ENCODE measurements at places on chromosomes 7 and 10.

- H3K4me1 ChIP-seq, result no peaks in the 10 kb centered on the region
- no peak overlapping the region for H3K27ac ChIP-seq
- H3K36me3 ChIP-seq, result no peaks in the 10 kb centered on the region
- no peak overlapping the region for H3K4me3 ChIP-seq
- H3K27me3 ChIP-seq, result no peaks in the 10 kb centered on the region
Measured at GRCh38 chr10:88322324-88323063, 260.6 kb downstream of the RNLS start.

DNA sequence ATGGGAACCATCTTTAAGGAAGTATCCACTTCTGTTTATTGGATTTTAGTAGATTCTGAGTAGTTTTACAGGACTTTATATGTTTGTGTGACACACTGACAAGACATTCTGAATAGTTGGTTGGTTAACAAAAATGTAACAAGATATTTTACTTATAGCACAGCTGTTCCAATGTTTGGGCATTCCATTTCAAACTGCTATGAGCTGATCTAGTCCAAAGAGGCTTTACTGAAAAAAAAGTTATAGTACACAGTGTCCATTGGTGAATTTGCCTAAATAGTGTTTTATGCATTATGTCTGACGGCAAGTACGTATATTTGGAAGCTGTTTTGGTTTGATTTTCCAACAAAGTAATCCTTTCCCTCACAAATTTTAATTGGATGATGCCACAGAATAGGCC is 99.1 kb downstream of the SAMD9 start:
- DNase-seq, result no peak
- no peak overlapping the region for H3K27ac ChIP-seq
- no peaks in the 10 kb centered on the region for H3K27me3 ChIP-seq
- H3K36me3 ChIP-seq, result no peaks in the 10 kb centered on the region
- H3K4me3 ChIP-seq, result no peak overlapping the region

- no peak overlapping the region for H3K4me3 ChIP-seq
- no peak overlapping the region for H3K27ac ChIP-seq
- no peak for DNase-seq
Measured at GRCh38 chr7:91342346-91342745, 78.1 kb downstream of the FZD1 start.

- H3K36me3 ChIP-seq, result no peaks in the 10 kb centered on the region
- no peak for DNase-seq
- H3K4me1 ChIP-seq, result peaks cover 15% of the 10 kb centered on the region
Measured at GRCh38 chr7:16419859-16420258, 1.5 kb downstream of the CRPPA start.

- no peaks in the 10 kb centered on the region for H3K4me1 ChIP-seq
- no peak for DNase-seq
- no peaks in the 10 kb centered on the region for H3K27me3 ChIP-seq
- H3K27ac ChIP-seq, result no peak overlapping the region
- no peak overlapping the region for H3K4me3 ChIP-seq
Measured at GRCh38 chr7:50695026-50695425, 87.7 kb downstream of the GRB10 start.

- no peak overlapping the region for H3K4me3 ChIP-seq
- no peak for DNase-seq
- H3K27me3 ChIP-seq, result no peaks in the 10 kb centered on the region
- H3K27ac ChIP-seq, result no peak overlapping the region
Measured at GRCh38 chr7:118087126-118087525, 96.8 kb upstream of the LSM8 start.

DNA sequence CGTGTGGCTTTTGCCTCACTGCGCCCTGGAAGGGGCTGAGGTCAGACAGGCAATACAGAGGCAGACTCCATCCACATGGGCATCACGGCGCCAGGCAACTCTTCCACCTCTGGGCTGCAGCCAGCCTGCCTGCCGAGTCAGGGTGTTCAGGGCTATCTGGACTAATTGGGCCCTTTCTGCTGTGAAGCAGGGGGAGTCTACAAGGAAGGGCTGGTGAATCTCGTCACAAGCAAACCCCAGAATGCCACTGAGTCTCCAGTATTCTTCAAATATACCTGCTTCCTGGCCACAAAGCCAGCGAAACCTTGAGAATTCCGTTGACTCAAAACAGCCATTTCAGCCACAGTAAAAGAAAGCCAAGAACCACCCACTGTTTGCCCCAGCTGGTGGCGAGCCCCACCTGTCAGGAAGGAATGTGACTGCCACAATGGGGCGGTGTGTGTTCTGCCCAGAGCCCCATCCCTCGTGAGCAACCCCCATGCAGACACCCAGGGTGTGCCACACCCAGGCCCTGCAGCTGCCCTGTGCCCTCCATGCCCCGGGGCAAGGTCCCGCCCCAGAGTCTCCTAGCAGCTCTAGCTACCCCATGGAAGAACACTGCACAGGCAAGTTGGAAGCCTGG is 117.3 kb downstream of the FAM53B start:
- no peaks in the 10 kb centered on the region for H3K27me3 ChIP-seq
- peak; percentile 49 for DNase-seq

DNA sequence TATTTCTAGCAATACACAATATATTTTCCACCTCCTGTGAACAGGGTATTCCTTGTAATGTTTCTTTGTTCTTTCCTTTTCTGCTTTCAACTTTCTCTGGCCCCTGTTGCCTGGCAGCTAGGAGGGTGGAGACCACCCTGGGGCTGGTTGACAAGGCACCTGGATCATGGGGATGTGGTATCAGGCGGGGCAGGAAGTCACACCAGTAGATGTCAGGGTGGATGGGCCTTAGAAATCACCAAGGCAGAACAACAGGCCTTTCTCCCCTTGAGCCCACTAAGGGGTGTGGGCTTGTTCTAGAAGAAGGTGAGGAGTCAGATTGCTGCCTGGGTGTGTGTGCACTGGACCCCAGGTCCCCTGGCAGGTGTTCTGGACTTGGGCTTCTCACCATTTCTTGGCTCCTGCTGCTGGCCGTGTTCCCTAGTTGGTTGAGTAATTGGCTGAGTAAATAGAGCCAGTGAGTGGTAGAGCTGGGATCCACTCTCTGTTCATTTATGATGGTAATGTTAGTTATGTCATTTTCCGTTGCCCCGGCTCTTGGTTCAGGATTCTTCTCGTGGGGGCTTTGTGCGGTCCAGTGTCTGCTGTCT is 24.9 kb downstream of the ZNF783 start:
- no peak overlapping the region for H3K27ac ChIP-seq
- no peaks in the 10 kb centered on the region for H3K27me3 ChIP-seq
- no peaks in the 10 kb centered on the region for H3K36me3 ChIP-seq
- no peak overlapping the region for H3K4me3 ChIP-seq

GRCh38 chr7:82633592-82633991 is 190.0 kb upstream of the CACNA2D1 start:
- no peaks in the 10 kb centered on the region for H3K4me1 ChIP-seq
- no peak for DNase-seq
- no peak overlapping the region for H3K27ac ChIP-seq
- no peak overlapping the region for H3K4me3 ChIP-seq

DNA sequence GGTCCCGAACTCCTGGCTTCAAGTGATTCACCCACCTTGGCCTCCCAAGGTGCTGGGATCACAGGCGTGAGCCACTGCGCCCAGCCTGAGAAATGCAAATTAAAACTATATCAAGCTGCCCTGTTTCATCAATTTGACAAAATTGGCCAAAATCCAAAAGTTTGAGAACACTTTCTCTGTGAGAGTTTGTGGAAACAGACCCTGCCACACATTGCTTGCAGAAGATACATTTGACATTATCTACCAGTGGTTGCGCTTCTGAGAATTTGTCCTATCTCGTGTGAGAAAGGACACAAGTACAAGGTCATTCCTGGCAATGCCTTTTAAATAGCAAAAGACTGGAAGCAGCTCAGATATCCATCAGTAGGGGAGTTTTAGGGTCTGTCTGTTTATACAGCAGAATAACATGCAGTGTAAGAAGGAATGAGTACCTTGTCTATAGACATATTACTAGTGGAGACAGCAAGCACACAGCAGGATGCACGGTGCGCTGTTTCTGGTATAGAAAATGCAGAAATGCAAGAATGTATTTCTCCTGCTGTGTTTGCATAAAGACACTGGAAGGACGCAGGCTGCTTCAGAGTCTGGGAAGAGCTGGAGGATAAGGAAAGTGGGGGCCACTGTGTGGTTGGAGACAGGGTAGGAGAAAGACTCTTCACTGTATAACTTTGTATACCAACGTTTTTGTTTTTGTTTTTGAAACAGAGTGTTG is 4.3 kb downstream of the LHPP start:
- no peaks in the 10 kb centered on the region for H3K36me3 ChIP-seq
- peaks cover 27% of the 10 kb centered on the region for H3K4me1 ChIP-seq
- H3K27me3 ChIP-seq, result no peaks in the 10 kb centered on the region
- H3K27ac ChIP-seq, result no peak overlapping the region

DNA sequence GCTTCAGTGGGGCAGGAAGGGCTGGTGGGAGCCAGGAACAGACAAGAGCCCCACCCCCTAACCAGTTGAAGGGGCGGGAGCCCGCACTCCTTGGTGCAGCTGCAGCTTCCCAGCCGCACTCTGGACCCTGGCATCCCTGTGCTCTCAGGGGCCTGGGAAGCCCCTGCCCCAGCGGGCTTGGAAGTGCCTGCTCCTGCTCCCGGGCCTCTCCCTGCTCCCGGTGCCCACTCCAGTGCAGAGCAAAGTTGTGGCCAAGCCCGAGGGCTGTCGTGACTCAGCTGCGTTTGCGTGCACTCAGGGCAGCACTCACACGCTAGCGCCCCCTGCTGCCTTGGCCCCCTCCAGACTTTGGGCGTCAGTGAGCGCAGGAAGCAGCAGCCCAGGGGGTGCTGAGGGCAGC is 883.8 kb downstream of the LRMDA start:
- H3K4me3 ChIP-seq, result no peak overlapping the region
- no peak for DNase-seq
- H3K36me3 ChIP-seq, result no peaks in the 10 kb centered on the region
- H3K27ac ChIP-seq, result no peak overlapping the region

DNA sequence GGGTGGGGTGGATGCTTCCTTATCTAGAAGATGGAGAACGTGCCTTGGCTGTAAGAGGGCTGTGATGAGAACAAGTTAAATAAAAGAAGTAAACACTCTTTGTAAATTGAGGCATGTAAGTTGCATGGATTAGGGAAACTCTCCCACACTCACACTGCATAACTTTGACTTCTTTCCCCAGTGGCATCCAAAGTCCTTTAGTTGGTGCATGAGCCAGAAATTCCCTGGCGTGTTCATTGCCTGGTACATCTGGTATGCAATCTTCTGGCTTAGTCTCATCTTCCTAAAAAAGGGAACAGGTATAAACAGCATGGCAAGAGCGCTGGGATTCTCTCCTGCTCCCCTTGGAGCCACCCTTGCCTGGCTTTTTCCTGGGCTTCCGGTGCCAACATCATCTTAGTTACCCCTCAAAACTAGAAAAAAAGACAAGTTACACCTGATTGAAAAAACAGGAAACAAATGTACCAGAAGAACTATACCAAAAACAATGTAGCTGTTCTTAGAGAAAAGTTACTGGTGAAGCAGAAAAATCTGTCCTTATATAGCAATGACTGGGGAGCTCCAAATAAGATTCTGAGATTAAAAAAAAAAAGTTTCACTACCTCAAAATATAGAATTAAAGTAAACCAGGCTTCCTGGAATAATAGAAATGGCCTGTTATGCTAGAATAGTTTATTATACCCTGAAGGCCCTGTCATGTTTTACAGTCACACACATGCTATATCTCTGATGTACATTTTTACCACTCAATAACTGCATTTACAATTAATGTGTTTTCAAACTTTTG is 9.9 kb downstream of the RP9 start:
- no peaks in the 10 kb centered on the region for H3K27me3 ChIP-seq
- no peak overlapping the region for H3K4me3 ChIP-seq
- no peak for DNase-seq
- H3K4me1 ChIP-seq, result no peaks in the 10 kb centered on the region
- no peak overlapping the region for H3K27ac ChIP-seq

DNA sequence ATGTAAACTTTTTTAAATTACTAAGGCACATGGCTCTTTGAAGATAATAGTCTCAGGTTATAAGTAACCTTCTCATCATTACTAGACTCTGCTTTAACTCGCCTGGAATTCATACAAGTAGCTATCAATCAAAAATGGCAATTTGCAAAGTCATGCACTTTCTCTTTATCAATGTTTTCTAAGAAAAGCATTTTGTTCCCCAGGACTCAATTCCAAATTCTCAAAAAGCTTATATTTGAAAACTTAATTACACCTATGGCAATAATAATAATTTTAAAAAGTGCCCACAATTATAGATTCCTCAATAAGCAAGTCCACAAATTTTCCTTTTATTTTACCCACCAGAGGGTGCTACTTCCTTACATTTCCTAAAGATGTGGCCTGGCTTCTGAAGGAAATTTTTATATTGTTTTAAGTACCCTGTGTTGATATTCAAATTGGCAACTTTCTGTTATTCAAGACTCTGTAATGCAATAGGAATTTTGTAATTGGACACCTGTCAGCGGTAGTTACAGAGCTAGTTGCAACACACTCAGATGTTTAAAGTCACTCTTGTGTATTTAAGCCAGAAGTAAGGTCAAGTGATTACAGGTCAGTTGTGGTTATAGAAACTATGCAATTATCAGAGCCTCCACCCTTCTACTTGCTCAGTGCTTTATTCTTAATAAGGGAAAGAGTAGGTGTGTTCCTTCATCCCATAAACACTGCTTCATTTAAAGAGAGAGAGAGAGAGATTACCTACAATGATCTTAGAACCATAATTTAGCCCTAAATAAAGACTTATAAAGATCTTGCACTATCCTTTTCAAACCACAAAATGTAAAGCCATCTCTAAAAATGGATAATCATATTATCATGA is 47.1 kb upstream of the HYAL4 start:
- H3K27ac ChIP-seq, result no peak overlapping the region
- no peak overlapping the region for H3K4me3 ChIP-seq
- H3K36me3 ChIP-seq, result no peaks in the 10 kb centered on the region
- no peak for DNase-seq
- no peaks in the 10 kb centered on the region for H3K27me3 ChIP-seq

GRCh38 chr7:13077466-13077865 is 390.0 kb downstream of the ARL4A start:
- H3K36me3 ChIP-seq, result no peaks in the 10 kb centered on the region
- H3K4me3 ChIP-seq, result no peak overlapping the region
- no peak overlapping the region for H3K27ac ChIP-seq
- DNase-seq, result no peak

DNA sequence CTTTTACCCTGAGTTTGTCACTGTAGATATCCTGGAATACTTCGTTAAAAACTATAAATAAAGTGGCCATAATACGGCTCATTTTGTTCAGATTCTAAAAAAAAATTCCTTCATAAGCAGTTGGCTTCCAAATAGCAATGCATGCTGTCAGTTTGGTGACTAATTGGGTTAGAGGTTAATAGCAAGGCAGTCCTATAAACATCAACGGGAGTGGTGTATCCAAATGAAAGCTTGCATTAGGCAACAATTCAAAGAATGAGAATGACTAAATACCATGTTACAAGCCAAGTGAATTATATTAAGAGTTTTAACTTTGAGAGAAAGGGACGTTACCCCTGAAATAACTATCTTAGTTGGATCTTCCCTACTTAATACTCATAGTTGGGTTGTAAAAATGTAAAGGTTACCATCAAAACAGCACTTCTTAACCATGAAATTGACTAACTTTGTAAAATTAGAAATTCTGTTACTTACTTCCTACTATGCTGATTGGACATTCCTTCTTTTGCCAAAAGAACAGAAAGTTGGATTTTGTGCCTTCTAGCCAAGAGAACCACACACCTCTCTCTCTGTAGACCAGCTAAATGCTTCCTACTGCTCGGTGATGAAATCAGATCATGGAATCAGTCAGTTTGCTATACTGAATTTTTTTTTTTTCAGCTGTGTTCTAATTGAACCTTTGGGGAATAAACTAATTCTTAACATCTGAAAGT is 98.0 kb downstream of the KAT6B start:
- H3K27ac ChIP-seq, result no peak overlapping the region
- DNase-seq, result no peak
- no peak overlapping the region for H3K4me3 ChIP-seq
- no peaks in the 10 kb centered on the region for H3K27me3 ChIP-seq
- peaks cover 5% of the 10 kb centered on the region for H3K4me1 ChIP-seq

Data from CD8-positive, alpha-beta memory T cell (primary cell).